Muscle of back (tissue), 13 donors: ENCODE measurements at places on chromosomes 4 and X.

DNA sequence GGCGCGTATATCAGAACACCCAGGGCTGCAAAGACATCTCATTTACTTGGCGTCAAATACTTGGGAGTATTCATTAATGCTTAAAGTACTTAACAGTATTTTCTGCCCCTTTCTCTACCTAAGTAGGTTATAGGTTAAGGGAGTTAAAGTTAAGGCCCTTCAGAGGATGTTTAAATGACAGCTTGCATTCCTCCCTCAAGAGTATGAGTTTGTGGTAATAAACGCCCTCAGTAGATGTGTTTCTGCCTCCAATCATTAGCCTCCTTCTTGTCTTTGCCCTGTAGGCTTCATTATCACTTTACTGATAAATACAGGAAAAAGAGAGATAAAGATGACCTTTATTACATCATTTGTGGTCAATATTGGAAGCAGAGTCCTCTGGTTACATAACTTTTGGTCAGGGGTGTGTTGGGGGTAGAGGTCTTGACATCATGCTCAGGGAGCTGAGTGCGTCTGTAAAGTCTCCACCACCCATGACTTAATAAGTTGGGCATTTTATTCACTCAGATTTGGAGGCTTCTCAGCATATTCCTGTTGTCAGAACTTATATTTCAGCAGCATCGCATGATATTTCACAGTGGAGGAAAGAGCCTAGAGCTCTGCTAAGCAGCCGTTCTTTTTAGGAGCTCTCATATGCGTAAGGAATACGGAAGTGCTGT lies 145.9 kb downstream of the CPE start:
- DNase-seq, result no peak

DNA sequence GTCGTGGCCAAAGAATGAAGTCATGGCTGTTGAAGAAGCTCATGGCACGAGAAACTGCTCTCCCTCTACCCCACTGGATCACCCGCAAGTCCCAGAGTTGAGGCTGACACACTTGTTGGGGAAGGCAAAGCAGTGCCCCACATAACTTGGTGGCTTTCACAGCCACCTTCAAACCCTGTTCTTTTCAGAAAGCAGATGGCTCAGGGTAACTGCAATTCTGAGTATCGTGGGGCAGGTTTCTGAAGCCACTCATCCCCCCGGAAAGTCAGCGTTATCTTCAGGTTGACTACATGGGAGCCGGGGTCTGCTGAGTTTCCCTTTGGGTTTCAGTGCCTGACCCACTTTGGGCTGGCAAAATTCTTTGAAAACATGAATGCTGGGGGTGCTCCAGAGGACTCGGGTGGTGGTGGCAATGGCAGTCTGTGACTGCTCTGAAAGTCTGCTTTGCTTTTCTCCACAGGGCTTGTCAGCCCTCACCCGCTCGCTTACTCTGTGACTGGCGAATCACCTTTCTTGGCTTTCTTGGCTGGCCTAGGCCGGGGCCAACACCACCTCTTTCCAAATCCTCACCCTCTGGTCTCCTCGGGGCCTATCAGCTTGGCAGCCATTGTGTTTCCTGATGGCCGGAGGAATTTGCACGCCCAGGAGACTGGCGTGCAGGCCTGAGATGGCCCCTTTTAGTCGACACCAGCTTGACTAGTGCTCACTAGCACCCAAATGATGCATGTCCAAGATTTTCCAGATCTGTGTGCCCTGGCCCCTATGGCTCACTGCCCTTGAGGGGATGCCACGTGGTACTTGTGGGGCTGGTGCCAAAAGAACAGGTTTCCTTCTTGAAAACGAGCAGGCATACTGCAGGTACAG lies 7.3 kb downstream of the PPP1R3F start:
- no peak for DNase-seq

GRCh38 chrX:39310891-39311290 lies 509.6 kb downstream of the MID1IP1 start:
- DNase-seq, result peak; percentile 71

- DNase-seq, result no peak
These were observed 103.1 kb upstream of the PPP2R3B start for GRCh38 chrX:489820-490219.

GRCh38 chrX:118726396-118726795 lies 1.0 kb upstream of the IL13RA1 start:
- DNase-seq, result no peak

DNA sequence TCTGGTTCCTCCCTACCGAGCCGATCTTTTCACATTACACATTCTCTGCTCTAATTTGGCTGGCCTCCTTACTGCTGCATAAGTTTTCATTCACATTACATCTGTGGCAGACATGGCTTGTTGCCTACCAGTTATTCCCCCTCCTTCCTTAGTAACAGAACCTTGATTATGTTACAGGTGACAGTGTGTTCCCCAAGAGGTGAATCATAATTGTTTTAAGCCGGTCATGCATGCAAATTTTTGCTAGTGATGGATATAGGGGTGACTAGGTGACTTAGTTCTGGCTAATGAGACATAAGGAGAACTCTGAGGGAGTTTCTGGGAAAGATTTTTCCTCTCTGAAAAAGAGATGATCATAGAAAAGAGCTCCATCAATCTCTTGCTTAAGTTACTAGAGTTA lies 8.4 kb upstream of the LAMP2 start:
- no peak for DNase-seq

- DNase-seq, result no peak
These were observed 613.8 kb upstream of the TECRL start for GRCh38 chr4:65023081-65023480.

GRCh38 chr4:19193274-19193981 lies 1058.3 kb upstream of the SLIT2 start:
- DNase-seq, result no peak

DNA sequence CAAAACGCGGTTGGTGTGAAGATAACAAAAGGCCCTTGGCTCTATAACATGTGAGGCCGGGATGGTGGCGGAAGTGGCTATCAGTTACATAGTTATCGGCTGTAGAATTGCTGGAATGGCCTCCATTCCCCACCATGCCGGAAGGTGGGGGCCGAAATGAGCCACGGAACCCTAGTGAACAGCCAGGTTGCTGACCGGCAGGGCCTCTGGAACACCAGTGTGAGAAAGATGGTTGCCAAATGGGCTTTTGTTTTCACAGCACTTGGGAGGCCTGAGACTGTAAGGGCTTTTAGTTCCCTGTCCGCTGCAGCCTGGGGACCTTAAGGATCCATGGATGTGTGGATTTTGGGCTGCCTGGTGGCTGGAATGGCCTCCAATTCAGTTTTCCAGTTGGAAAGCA lies 23.3 kb upstream of the ARX start:
- no peak for DNase-seq

DNA sequence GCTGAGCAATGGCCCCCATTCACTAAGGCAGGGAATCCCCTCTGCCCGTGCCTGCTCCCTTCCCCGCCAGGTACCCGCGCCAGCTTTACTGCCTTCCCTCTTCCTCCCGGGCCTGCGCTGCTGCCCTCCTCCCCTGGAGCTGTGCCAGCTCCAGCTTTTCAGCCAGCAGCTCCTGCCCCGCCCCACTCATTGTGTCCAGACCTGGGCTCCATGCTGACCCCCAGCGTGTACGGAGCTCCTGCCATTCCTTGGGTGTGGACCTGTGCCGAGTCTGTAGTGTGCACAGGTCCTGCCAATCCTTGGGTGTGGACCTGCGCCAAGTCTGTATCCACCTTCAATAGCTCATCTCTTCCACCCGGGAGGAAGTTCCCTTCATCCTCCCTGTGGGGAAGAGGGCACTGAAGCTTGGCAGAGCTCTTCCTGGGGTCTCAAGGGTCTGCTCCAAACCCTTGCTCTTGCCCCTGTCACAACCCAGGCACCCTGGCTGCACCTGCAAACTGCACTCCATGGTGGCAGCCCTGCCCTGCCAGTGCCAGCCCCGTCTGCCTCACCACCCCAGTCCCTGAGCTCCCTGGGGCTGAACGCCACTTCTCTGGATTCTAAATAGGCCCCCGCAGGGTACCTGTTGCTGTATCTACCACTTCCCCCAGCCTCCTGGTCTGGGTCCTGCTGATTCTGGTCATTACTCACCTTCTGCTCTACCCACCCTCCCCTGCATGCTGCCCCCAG lies 63.9 kb downstream of the TRMT44 start:
- no peak for DNase-seq

DNA sequence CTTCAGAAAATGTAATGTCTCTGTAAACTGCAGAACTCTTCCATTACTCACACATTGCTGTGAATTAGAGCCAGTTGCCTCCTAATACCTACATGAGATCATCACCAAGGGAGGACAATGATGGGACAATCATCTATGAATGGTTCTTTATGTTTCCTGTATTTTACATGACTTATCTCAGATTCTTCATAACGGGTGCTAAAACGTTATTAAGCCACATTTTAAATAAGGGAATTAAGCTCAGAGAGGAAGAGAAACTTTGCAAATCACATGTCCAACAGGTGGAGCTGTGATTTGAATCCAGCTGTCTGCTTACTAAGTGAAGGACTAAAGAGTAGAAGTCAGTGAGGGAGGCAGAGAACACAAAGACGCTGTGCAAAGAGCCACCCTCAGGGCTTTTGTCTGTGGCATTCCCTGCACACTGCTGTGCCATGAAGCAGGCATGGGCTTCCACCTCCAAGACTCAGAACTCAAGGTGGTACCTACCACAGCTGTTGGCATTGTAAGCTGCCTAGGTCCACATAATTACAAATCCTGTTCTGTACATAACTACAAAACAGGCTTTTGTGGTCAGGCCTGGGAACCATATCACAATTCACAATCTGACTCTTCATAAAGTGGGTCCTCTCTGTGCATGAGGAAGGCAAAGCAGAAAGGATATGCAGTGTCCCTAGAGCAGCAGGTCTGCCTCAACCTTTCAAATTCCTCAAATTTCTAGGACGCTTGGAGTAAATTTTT lies 12.8 kb downstream of the TBC1D9 start:
- DNase-seq, result no peak

- no peak for DNase-seq
These were observed 37.7 kb upstream of the VMA21 start for GRCh38 chrX:151359341-151359740.

DNA sequence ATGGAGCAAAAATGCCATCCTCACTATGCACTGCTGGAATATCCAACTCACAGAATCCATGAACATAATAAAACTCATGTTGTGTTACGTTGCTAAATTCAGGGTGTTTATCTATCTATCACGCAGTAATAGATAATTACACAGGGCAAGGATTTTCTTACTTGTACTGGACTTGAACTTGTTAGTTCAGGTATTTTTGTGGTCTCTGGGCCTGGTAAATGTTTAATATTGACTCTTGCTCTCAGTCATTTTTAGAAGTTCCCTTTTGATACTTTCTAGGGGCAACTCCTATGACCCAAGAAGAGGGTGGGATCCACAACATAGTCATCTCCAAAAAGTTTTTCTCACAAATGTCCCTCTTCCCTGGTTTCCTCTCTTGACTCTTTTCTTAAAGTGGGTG lies 522.4 kb upstream of the IGFBP7 start:
- no peak for DNase-seq

- DNase-seq, result no peak
These were observed 27.1 kb upstream of the XK start for GRCh38 chrX:37658343-37659030.

DNA sequence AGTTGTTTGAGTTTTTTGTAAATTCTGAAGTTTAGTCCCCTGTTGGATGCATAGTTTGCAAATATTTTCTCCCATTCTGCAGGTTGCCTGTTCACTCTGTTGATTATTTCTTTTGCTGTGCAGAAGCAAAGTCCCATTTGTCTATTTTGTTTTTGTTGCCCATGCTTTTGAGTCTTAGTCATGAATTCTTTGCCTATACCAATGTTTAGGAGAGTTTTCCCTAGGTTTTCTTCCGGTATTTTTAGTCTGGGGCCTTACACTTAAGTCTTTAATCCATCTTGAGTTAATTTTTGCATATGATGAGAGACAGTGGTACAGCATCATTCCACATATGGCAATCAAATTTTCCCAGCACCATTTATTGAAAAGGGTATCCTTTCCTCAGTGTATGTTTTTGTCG lies 405.8 kb upstream of the RPS6KA3 start:
- no peak for DNase-seq

GRCh38 chrX:119605464-119606279 lies 552 bp downstream of the NKRF start:
- peak; percentile 40 for DNase-seq

- DNase-seq, result no peak
These were observed 34.0 kb upstream of the ARSH start for GRCh38 chrX:2972391-2972790.

DNA sequence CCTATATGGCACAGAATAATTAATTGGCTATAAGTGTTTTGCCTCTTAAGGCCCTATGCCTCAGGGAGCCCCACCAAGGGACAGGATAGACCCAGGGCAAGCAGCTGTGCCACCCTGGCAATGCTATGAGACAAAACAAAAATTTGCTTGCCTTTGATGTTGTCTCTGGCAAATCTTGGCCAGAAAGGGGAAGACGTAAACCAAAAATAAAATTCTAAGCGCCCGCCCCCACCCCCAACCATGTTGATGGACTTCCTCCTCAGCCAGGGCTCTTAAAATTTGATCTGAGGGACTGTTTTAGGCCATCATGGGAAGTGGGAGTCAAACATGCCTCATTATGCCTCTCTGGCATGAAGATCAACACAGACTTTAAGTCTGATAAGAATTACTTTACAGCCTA lies 130.5 kb upstream of the APOOL start:
- DNase-seq, result no peak

DNA sequence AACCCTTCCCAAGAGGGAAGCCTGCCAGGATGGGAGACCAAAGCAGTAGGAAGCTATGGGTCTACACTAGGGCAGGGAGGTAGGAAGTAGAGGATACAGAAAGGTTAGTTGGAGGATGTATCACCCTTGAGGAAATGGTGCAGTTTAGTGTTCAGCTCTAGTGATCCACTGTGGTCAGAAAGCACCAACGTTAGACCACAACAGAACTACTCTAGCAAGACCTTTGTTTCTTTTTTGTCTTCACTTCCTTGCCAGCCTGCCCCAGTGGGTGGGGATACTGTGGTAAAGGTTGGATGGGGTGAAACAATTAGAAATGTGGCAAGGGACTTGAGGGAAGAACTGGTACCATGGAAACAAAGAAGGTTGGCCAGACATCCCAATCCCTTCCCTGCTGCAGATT lies 83.3 kb downstream of the DDIT4L start:
- no peak for DNase-seq

DNA sequence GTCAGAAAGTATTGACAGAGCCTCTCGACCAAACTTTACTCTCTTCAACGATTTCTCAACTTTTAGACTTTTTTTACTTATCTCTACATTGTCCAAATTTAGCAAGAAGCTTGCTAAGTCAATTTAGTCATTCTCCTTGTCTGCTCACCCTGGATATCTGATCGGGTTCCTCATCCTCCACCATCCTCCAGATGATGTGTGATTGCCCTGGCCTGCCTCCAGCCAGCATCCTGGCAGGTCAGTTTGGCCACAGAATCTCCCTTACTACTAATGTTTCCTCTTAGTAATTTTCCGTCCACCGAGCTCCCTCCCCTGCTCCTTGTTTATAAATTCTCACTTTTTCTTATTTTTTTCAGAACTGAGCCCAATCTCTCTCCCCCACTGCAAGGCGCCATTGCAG lies 167.9 kb upstream of the ZFP42 start:
- no peak for DNase-seq

- DNase-seq, result no peak
These were observed 52.2 kb downstream of the PRDM5 start for GRCh38 chr4:120870279-120870673.

GRCh38 chr4:113740857-113741379 lies 20.6 kb downstream of the CAMK2D start:
- DNase-seq, result no peak

GRCh38 chr4:77025643-77026321 lies 50.0 kb downstream of the CCNI start:
- no peak for DNase-seq
